Omental fat pad (tissue), 4 donors: ENCODE measurements at places on chromosomes 2 and 18. TPM values are rescaled to one million over a fixed set of nuclear protein-coding genes. Genes with fewer than 3 reads are reported as not detected.

DNA sequence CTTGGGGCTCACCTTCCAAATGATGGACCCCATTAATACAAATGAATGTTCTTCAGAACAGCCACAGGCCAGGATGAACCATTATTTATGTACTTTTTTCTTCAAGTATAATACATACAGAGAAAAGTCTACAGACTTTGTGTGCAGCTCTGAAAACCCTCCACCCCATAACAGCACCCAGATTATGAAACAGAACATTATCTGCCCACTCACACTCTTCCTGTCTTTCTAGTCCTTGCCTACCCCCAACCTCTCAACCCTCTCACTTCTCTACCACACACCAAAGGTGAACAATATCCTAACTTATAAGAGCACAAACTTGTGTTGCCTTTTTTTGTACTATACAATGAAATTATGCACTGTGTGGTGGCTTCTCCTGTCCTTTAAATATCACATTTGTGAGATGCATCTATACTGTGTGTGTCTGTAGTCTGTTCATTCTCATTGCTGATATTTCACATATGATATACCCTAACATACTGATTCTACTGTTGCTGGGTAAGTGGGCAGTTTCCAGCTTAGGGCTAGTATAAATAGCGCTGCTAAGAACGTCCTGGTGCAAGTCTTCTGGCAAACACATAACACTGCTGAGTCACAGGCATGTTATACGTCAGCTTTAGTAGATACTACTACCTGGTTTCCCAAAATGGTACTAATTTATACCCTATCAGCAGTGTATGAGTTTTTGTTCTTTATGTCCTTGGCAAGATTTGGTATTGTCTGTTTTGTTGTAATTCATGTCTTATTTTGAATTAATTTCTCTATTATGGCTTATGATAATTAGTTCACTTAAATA, 1.0 kb upstream of the NPHP1 start:
- DNase-seq: no peak

DNA sequence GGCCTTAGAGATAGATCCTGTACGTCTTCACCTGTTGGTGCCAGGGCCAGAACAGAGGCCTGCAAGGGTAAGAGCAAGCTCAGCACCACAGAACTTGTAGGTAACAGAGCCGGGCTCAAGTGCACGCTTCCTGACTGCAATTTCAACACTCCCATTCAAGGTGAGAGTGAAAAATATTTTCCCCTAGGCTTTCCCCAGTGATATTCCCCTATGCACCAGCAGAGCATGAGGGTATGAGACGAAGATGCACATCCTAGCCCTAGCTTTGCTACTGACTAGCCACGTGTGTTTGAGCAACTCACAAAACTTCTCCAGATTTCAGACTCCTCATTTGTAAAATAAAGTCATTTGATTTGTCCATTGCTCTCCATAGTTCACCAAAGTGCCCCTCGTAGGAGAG, 411.6 kb downstream of the ZNF521 start:
- DNase-seq: no peak

DNA sequence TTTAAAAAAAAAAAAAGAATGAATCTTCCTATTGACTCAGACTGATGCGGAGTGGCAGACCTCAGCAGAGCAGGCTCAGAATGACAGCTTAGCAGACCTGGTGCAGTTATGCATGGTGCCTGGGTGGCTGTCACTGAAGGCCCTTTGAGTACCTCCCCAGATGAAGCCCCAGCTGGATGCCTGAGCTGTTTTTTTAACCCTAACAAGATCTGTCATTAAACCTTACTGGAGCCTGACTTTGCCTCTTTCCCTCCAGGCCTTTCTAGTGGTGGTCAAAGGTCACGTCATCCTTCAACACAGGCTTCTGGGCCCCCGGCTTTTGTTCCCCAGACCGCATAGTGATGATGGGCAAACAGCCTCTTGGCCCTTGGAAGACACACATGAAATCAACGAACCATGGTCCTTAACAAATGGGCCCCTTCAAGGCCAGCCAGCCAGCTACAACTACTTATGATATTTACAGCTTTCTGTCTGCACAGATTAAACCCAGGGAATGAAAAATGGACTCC, 138.3 kb upstream of the CYP1B1 start:
- DNase-seq: no peak

Gene ABHD3
- total RNA-seq: 11.8 TPM
